Esophagus squamous epithelium (tissue), 5 donors: ENCODE measurements at places on chromosomes 6 and 20. TPM values are rescaled to one million over a fixed set of nuclear protein-coding genes. Genes with fewer than 3 reads are reported as not detected.

GRCh38 chr6:51805517-51805916, 281.9 kb downstream of the PKHD1 start:
- H3K36me3 ChIP-seq, result no peaks in the 10 kb centered on the region
- H3K4me3 ChIP-seq, result no peak overlapping the region
- no peaks in the 10 kb centered on the region for H3K4me1 ChIP-seq
- H3K27ac ChIP-seq, result no peak overlapping the region
- H3K27me3 ChIP-seq, result no peaks in the 10 kb centered on the region
- DNase-seq, result no peak

GRCh38 chr6:118774581-118774980, 119.4 kb upstream of the ASF1A start:
- H3K27me3 ChIP-seq, result no peaks in the 10 kb centered on the region
- H3K36me3 ChIP-seq, result no peaks in the 10 kb centered on the region
- DNase-seq, result no peak
- no peak overlapping the region for H3K4me3 ChIP-seq
- H3K4me1 ChIP-seq, result peaks cover 25% of the 10 kb centered on the region

OOEP gene
- 0.35 TPM for total RNA-seq

DNA sequence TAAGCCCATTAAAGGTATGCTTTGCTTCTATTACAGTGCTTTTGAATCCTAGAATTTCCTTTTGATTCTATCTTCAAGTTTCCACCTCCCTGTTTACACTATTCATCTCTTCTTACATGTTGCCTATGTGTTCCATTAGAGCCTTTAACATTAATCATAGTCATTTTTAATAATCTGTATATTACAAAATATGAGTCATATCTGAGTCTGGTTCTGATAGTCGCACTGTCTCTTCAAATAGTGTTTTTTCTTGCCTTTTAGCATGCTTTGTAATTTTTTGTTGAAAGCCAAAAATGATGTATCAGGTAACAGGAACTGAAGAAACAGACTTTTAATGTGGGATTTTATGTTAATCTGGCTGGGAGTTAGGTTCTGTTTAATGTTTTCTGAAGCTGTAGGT, 68.4 kb downstream of the DNAAF9 start:
- no peak overlapping the region for H3K27ac ChIP-seq
- no peaks in the 10 kb centered on the region for H3K4me1 ChIP-seq
- H3K36me3 ChIP-seq, result peaks cover 4% of the 10 kb centered on the region
- DNase-seq, result no peak
- H3K4me3 ChIP-seq, result no peak overlapping the region

GRCh38 chr6:1744543-1744942, 134.8 kb downstream of the FOXC1 start:
- H3K4me3 ChIP-seq, result no peak overlapping the region
- no peak overlapping the region for H3K27ac ChIP-seq
- H3K36me3 ChIP-seq, result no peaks in the 10 kb centered on the region
- no peaks in the 10 kb centered on the region for H3K4me1 ChIP-seq
- no peaks in the 10 kb centered on the region for H3K27me3 ChIP-seq
